Stimulated activated CD8-positive, alpha-beta memory T cell treated with anti-CD3 and anti-CD28 coated beads, Interleukin-7, amount 100 ng/mL, for 1 hour (primary cell): ENCODE measurements at places on chromosomes 2 and 18.

GRCh38 chr2:160816916-160817499, 323.4 kb upstream of the RBMS1 start:
- no peak for DNase-seq

DNA sequence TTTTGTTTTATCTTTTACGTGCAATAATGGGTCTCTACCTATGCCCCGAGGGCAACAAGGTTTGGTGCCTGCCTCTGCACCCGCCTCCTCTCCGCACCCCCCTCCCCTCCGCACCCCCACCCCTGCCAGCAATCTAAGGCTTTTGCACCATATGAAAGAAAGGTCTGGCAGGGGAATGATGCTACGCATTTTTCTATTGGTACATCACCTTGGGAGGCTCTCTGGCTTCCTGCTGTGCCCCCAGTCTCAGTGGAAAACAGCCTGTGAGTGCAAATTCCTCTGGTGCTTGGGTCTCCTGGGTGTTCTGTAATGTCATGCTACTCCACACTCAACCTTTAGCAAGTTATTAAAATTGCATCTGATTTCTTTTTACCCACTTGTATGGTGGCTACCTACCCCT, 161.3 kb upstream of the SMAD7 start:
- DNase-seq: no peak

DNA sequence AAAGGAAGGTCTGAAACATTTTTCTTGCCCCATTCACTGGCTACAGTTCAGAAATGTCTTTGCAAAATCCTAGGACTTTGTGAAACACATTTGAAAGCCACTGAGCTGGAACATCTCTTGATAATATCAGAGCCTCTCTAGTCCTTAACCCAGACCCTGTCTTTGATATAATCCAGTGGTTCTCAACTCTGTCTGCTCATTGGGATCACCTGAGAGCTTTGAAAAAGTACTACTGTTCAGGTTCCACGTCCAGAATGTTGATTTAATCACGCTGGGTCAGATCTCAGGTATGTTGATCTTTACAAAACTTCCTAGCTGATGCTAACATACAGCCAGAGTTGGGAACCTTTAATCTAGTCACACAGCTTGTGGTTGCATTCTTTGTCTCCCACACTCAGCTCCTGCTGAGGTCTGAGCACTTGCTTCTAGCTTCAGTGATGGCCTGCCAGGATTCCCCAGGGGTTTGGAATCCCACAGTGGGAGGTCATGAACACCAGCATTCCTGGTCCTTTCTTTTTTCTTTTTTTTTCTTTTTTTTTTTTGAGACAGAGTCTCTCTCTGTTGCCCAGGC, 262.7 kb downstream of the SETBP1 start:
- no peak for DNase-seq

DNA sequence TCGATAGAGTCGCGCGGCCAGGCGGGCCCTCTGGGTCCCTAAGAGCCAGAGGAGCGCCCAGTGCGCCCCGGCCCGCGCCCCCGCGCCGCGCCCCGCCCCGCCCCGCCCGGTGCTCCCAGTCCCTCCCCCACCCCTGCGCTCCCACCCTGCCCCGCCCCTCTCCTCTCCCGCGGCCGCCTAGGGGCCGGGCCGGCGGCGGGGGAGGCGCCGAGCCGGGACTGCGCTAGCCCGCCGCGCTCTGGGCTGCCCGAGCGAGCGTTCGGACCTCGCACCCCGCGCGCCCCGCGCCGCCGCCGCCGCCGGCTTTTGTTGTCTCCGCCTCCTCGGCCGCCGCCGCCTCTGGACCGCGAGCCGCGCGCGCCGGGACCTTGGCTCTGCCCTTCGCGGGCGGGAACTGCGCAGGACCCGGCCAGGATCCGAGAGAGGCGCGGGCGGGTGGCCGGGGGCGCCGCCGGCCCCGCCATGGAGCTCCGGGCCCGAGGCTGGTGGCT, at the start of gene GPC1:
Gene GPC1 (plus strand): TSS at position 207 of the 491 bp plus-strand sequence. CDS start 256 bp downstream, at position 463.
- DNase-seq: peak; percentile 25

- DNase-seq: no peak
These were observed 368.0 kb upstream of the MYT1L start for GRCh38 chr2:2699121-2699505.

- DNase-seq: no peak
These were observed 349.8 kb downstream of the TNS1 start for GRCh38 chr2:217652761-217653639.

DNA sequence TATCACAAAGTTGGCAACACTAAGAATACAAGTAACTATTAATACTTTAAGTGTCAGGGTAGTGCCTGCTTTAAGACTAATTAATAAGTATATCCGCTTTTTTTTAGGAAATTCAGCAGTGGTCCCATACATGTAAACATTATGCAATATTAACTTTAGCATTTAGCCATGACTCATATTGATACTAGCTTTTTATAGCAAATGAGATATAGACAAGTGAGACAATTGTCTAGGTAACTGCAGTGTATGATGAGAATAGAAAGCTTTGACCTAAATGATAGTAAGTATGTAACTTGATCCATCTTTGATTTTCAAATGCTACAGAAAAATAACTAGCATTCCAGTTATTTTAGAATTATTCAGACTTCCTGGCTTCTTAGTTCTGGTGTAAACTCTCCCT, 27.4 kb upstream of the VRK2 start:
- DNase-seq: no peak

- no peak for DNase-seq
These were observed 6.1 kb downstream of the FBXO11 start for GRCh38 chr2:47899915-47900816.

GRCh38 chr2:72974436-72974754, 57.1 kb downstream of the EMX1 start:
- DNase-seq: no peak

GRCh38 chr18:24987303-24988252, 364.4 kb downstream of the ZNF521 start:
- DNase-seq: no peak

- no peak for DNase-seq
These were observed 26.7 kb downstream of the RAB1A start for GRCh38 chr2:65103013-65103715.

DNA sequence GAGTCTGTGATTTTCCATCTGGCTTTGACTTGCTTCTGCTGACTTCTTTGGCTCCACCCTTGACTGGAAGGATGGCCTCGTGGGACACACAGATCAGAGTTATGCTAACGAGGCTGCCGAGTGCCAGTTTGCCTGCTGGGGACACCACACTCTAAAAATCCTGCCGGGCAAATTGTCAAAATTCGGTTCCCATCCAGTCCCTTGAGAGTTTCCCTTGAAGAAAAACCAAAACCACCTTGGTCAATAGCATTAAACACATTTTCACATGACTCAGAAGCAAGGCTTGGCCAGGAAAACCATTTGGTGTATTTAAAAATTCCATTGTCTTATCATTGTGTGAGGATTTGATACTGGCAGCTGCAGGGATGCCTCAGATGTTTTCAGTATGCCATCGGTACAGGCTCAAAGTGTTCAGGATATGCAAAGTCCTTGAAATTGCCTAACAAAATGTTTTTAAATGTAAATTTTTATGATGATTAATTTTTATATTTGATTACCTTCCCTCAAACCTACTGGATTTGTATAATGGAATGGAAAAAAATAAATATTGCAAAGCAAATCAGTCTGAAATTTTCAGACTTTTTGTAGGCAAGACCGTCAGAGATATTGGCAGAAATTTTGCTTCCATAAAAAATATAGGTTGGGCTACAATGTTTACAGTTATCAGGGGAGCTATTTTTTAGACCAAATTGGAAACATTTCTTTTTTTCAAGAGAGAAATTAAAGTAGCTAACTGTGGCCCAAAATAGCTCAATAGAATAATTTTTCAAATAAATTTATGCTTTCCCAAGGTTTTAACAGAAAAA, 41.6 kb downstream of the KCNE4 start:
- DNase-seq: no peak

DNA sequence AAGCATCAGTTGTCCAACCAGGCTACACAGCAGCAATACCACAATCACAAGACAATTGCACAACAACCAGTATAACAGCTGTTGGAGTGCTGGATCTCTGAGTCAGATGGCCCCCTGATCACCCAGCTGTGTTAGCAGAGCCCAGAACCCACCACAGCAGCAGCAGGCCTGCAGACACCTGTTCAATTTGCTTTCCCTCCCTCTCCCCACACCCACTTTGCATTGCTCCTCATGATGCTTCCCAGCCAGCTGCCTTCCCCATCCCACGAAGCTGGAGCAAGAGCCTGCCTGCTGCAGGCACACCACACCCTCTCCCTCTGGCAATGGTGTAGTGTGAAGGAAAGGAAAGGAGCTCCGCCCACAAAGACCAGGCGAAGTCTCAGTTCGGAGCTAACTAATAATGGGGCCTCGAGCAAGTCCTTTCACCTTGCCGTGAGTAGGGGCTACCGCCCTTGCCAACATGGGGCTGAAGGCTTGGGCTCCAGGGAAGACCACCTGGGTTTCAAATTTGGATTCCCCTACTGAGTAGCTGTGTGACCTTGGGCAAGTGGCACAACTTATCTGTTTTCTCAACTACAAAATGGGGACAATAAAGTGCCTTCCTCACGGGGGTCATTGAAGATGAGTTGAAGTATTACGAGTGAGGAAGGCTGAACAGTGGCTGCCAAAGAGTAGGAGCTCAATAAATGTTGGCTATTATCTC, 19.4 kb upstream of the ZBTB7C start:
- no peak for DNase-seq

GRCh38 chr2:17380003-17380402, 138.2 kb downstream of the RAD51AP2 start:
- no peak for DNase-seq

DNA sequence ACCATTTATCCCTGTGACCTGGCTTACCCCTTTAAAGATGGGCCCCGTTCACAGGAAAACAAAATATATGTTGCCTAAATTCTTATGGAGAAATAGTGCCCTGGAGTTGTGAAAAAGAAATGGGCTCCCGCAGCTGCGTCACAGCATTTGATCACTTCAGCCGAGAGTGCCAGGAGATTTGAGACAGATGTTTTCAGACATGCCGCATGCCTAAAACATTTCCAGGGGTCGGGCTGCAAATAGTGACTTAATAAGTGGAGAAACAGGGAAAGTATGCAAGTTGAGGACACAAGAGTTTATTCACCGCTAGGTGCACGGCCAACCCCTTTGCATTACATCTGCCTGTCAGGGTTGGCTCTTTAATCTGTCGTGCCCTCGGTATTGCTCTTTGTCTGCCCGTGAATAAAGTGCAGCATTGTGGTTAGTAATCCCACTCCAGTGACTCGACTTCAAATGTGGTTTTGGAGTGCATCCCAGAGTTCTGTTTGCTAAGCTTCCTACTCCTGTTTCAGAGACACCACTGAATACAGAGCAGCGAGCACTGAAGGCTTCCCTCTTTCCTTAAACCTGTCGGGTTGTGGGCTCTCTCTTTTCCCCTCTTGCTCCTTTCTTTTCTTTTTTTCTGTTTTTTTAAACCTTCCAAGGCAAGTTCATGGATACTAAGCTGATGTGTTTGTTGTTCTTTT, 187.5 kb downstream of the LTBP1 start:
- no peak for DNase-seq

GRCh38 chr2:8115966-8116365, 565.9 kb upstream of the ID2 start:
- no peak for DNase-seq

GRCh38 chr2:182822733-182823132, 43.7 kb downstream of the FRZB start:
- no peak for DNase-seq

GRCh38 chr2:28274911-28275685, 117.6 kb upstream of the FOSL2 start:
- DNase-seq: no peak

GRCh38 chr2:11370377-11371091, 26.1 kb upstream of the ROCK2 start:
- no peak for DNase-seq

- DNase-seq: no peak
These were observed 7.1 kb downstream of the RBM45 start for GRCh38 chr2:178119179-178119922.

GRCh38 chr18:69953191-69953590, 5.5 kb upstream of the CD226 start:
- no peak for DNase-seq

- no peak for DNase-seq
These were observed 297.8 kb upstream of the KCNJ3 start for GRCh38 chr2:154400563-154401290.

DNA sequence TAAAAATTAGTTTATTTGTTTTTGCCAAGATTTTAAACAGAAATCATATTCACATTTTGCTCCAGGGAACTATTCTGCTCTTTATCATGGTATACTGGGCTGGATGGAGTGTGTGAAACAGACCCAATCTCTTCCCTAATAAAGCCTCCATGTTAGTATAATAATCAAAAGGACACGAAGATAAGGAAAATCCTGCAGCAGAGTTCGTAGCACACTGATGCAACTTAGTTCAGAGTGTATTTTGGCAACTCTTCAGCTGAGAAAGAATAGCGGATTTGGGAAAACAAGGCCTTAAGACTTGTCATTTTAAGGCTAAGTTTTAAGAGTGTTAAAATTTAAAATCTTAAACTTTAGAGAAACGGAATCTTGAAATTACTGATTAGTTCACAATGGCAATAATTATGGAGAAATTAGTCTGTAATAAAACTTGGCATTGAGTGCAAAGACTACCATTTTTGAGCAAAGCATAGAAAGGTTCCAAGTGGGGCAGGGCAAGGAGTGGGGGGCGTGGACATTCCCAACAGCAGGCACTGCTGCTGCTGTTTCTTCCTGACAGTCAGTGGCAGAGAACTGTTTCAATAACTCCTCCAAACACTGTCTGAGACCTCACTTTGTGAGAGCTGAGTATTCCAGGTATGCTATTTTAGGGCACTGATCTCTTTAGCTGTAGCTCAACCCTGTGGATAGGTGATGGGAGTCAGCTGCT, 225.0 kb downstream of the HRH4 start:
- DNase-seq: no peak

GRCh38 chr18:61851940-61852451, 40.8 kb downstream of the RNF152 start:
- DNase-seq: no peak

GRCh38 chr2:241555711-241556110, 2.8 kb upstream of the BOK start:
- DNase-seq: no peak

- DNase-seq: no peak
These were observed 2.9 kb downstream of the PROKR1 start for GRCh38 chr2:68646303-68646702.

- DNase-seq: no peak
These were observed 256.4 kb downstream of the BCL2 start for GRCh38 chr18:63063171-63063570.

DNA sequence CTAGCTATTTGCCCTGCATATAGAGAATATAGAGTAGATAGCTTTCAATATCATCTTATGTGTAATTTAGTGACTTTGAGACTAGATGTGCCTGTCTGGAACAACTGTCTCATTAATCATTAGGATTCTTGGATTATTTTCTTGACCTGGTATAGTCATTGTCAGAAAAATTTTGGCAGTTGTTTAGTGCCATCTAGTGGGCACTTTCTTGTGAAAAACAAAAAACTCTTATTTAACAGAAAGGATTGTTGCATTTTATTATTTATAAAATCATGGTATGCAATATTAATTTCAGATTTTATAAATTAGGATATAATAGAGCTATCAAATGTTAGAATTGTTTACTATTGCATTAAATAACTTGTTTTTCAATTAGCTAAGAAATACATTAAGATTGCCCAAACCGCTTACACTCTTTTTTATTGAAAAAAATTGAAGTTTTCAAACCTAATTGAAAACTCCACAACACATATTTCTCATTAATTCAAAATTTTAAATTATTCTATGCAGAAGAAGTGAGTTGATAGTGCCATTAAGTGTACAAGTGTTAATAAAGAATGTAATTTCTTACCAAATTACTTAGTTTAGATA, 80.3 kb downstream of the DYNAP start:
- no peak for DNase-seq

GRCh38 chr18:35526495-35527059, 28.8 kb upstream of the INO80C start:
- no peak for DNase-seq

GRCh38 chr2:218780851-218781690, 876 bp upstream of the CYP27A1 start:
- no peak for DNase-seq
